Activated CD4-positive, CD25-positive, alpha-beta regulatory T cell treated with anti-CD3 and anti-CD28 coated beads, Interleukin-2, amount 50 U/mL, for 16 hours (primary cell): ENCODE measurements at places on chromosomes 5 and 9.

DNA sequence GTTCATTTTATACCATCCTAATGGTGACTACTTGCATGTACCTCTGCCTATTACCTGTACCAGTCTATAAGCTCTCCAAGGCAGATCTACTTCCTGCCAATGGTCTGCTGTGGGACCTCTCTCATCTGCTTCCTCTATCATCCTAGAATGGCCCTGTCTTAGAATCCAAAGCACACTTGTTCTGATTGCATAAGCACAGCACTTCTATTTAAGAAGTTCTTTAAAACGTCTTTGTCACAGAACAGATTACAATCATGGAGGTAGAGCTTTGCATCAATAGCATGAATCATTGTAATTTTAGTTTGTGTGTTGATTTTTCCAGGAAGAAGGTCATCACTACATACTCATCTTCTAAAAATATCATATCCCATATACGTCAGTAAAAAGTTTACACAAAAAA, 131.8 kb upstream of the ACOT12 start:
- no peak for DNase-seq

DNA sequence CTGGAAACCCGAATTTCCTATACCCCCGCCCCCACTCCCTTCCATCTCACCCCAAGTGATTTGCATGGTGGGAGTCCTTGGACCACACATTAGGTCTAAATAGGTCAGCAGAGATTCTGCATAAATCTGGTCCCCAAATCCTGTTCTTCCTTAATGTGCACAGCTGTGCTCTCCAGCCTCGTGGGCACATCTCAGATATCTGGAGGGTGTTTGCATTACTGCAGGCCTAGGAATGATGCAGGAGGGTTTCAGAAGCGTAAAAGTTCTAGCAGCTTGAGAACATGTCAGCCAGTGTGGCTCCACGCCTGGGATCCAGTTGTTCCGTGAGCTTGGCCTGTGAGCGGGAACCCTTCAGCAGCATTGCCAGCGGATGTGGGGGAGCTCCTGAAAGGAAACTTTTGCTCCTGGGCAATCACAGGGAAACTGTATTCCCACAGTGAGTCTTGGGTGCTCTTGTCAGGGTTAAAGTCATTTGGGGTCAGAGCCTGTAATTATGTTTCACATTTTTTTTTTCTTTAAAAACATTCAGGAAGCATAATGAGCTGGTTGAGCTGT, 12.9 kb downstream of the ARHGAP26 start:
- no peak for DNase-seq

GRCh38 chr5:4780633-4781032, 359.5 kb upstream of the ADAMTS16 start:
- DNase-seq: no peak

DNA sequence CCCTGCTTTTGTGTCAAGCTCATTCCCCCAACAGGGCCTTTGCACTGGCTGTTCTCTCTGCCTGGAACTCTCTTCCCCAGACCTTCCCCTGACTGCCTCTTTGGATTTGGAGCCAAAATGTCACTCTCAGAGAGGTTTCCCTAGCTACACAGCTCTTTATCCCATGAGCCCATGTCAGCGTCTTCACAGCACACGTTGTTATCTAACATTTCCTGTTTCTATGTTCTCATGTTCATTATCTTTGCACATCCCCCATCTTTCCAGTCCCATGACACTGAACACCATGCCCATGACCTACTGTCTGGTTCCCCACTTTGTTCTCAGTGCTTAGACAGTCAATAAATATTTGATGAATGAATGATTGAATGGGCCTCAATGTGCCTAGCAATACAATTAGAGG, 26.3 kb upstream of the ARSI start:
- no peak for DNase-seq

- no peak for DNase-seq
Observed at GRCh38 chr9:98570663-98571440, 137.9 kb downstream of the GABBR2 start.

- DNase-seq: no peak
Observed at GRCh38 chr5:978693-979092, 29.9 kb upstream of the NKD2 start.

DNA sequence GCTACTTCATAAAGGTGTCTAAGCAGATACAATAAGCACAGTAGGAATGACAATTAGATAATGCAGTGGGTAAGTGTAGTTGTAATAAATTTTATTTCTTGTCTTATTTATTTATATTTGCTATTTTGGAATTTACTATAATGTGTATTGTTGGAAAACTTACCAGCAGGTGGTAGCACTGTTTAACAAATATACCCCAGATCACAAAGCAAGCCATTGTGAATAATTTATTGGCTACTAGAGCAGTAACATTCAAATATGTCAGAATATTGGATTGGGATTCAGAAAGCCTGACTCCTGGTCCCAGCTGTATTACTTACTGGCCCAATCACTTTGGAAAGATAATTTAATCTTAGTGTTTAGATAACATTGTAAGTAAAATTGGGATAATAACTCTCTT, 78.0 kb downstream of the ISOC1 start:
- DNase-seq: no peak

GRCh38 chr9:113417370-113417769, 6.8 kb downstream of the C9orf43 start:
- no peak for DNase-seq

GRCh38 chr5:22539762-22540161, 313.4 kb downstream of the CDH12 start:
- no peak for DNase-seq

- DNase-seq: no peak
Observed at GRCh38 chr9:21994556-21995005, at the start of gene CDKN2B-AS1. Gene CDKN2B-AS1, plus strand, starts transcription at chr9:21994791.

- no peak for DNase-seq
Observed at GRCh38 chr5:122473138-122473843, 161.3 kb downstream of the SNCAIP start.

DNA sequence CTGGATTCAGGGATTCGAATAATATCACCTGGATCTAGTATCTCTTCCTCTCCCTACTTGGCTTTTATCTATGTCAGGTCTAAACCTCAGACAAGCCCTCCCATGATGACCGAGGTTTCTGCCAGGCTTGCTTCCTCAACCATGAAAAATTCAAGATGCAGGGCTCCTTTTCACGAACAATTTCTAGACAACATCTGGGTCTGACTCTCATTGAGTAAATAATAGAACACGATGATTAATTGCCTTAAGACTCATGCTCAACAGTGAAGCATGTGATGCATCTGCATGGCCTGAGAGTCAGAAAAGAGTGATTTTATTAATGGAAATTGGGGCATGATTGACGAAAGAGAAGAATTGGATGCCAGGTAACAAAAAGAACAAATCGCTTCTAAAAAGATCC, 277.2 kb upstream of the ZNF608 start:
- DNase-seq: no peak

- no peak for DNase-seq
Observed at GRCh38 chr5:79436224-79436623, 77.7 kb downstream of the HOMER1 start.

- DNase-seq: no peak
Observed at GRCh38 chr9:70257502-70257901, 1.3 kb upstream of the SMC5 start.
